Renal pelvis (tissue), 12 donors: ENCODE measurements at places on chromosomes 16 and 17. TPM values are rescaled to one million over a fixed set of nuclear protein-coding genes. Genes with fewer than 3 reads are reported as not detected.

Gene ADCY7
- 8.1 TPM for polyA plus RNA-seq

Gene KRTAP9-4
- polyA plus RNA-seq, result not detected

Gene CHST5
- 1.3 TPM for polyA plus RNA-seq

Gene MT1B
- polyA plus RNA-seq, result not detected

Gene KRTAP4-1
- not detected for polyA plus RNA-seq

DNA sequence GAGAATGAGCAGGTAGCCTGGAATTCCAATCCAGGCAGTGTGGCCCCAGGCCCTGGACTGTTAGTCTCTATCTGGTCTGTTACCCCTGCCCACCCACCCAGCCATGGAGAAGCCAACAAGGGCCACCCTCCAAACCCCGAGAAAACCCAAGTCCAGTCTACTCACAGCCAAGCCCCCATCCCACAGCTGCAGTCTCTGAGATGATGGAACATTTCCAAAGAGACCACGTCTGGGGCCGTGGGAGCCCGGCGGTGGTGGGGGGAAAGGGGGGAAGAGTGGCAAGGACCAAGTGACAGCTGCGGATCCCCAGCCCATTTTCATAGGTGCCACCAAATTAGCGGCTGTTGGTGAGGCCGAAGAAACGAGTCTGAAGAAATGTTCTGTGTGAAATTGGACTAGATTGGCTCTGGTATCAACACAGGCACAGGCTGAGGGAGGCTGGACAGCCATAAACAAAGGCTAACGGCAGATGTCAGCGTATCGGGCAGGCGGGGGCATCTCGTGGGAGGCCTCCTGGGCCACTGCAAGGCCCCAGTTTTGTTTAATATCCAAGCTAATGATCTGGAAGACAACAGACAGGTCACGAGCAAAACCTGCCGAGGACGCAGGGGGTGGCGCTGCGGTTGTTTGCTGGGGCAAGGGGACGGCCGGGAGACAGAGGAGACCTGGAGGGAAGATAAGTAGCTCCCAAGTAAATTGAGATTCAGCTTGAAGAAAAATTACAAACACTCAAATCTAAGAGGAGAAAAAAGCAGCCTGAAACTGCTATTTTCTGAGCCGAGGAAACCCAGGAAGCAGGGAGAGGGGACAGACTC lies 53.4 kb downstream of the RBFOX3 start:
- no peak for DNase-seq

- DNase-seq, result no peak
These were observed 8.2 kb upstream of the C16orf74 start for GRCh38 chr16:85759136-85759535.

DNA sequence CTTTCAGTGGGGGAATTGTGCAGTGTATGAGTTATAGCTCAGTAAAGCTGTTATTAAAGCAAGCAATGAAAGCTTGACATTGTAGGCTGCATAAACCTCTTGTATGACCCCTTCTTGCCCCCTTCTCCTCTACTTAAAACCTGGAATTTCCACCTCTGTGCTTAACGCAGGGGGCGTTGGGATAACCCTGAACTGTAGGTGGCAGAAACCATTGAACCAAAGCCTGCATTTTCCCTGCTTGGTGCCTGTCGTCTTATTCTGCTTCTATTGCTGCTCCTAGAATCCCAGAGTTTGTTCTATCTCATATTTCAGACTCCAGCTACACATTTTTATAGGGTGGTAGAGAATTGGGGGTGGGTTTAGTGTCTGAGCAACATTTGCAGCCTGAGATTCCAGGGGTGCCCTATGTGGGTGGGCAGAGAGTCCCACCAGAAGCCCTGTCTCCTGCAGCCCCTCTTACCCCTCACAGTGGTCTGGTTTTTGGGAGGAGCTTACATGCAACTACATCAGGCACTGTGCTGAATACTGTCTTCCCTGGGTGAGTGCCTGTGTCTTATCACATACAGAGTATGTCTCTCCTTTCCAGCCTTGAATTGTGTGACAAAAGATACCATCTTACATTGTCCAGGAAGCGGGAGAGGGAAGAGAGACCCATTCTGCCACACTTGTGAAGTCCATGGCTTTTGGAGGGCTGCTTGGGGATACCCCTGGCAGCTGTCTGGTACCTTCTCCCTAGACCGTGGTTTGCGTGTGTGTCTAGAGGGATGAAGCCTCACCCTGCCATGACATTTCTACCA lies 407.7 kb upstream of the EEF2KMT start:
- no peak for DNase-seq

DNA sequence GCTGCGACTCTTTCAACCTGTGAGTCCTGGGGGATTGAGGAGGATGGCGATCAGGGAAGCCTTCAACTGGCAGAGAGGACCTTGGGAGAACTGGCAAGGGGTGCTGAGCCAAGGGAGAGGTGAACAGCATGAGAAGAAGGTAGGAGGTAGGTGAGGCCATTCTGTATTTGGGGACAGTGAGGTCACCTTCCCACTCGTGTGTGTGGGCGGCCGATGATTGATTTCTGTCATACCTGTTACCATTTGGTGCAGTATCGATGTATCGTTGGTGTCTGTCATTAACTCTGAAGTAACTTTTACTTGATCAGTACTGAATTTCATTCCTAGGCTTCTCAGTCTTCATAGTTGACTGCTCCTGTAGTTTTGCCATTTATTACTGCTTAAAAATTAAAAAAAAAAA lies 3.8 kb downstream of the ARSG start:
- no peak for DNase-seq

DNA sequence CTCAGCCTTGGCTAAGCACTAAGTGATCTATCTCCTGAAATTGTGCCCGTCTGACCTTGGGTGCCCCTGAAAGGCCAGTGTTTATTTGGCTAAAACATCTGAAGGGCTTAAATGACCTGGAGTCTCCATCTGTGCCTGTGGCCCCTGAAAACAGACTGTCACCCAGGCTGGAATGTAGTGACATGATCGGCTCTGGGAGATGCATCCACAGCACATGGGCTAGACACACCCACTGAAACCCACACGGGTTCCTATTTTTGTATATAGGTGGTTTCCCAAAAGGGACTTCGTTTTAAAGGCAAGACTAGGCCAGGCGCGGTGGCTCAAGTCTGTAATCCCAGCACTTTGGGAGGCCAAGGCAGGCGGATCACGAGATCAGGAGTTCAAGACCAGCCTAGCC lies 13.5 kb downstream of the CEP295NL start:
- DNase-seq, result no peak

GRCh38 chr16:68961778-68962402 lies 118.6 kb downstream of the TANGO6 start:
- DNase-seq, result no peak

DNA sequence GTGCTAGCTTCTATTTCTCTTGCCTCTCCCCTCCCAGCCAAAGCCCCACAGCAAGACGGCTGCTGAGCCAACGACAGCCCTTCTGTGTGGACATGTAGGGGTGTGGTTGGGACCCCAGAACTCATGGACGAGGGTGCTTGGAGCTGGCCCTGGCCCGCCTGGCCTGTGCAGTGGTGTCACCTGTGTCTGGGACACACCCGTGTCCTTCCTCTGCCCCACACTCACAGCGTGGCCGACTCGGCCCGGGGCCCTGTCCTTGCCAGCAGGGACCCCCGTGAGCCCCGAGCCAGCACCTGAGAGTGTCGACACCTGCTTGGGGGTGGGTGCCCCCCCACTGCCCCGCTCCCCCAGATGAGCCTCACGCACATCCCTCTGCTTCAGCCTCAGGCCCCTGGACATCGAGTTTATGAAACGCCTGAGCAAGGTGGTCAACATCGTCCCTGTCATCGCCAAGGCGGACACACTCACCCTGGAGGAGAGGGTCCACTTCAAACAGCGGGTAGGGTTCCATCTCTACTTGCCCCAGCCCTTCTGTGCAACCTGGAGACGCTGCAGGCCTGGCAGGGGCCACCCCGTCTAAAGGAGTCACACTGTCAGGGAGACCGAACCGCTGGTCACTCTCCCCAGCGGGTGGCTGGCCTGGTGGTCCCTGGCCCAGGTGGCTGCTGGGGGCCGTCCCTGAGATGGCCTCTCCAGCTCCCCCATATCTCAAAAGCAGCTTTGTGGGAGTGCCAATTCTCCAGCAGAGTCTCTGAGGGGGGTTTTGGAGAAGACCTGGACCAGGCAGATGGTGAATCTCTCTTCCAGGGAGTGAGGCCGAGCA lies 349.8 kb downstream of the SEC14L1 start:
- DNase-seq, result no peak

DNA sequence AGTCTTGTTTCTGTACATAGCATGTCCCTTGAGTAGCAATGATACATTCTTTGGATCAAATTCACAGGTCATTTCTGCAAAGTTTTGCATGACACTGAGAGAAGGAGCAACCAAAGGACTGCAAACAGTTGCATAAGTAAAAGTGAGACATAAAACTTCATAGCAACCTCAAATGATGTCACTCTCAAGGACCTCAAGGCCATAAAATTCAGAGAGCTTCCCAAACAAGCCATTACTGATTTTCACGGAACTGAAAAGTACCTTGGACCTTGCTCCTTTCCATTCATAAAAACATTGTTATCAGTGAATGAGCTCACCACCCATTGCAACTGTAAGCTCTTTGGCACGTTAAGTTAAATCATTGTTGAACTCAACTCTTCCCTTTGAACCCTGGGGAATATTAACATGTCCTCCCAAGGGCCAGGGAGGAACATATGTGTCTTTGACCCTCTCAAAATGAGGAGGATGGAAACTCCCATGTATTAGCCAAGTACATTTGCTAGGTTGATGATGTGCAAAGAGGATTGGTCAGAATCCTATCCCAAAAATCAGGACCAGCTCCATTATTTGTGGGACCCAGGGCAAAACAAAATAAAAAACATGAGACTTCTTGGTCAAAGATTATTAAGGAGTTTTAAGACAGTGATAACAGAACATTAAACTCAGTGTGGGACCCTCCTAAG lies 275.0 kb upstream of the DYNLRB2 start:
- no peak for DNase-seq

GRCh38 chr17:40351359-40352236 lies 12.9 kb downstream of the GJD3 start:
- DNase-seq, result no peak
